ENCODE measurements at places on chromosomes 3 and 15. TPM values are rescaled to one million over a fixed set of nuclear protein-coding genes. Genes with fewer than 3 reads are reported as not detected.

Gene EFHB
- 4.9 TPM for polyA plus RNA-seq

Gene CTXND1
- 0.27 TPM for polyA plus RNA-seq

Gene DNAH1
- polyA plus RNA-seq = 12.7 TPM

Gene ALAS1
- polyA plus RNA-seq = 50.7 TPM

Gene CFAP100
- polyA plus RNA-seq = 0.61 TPM

Gene MYO5A
- 8.5 TPM for polyA plus RNA-seq

Gene ZNF80
- polyA plus RNA-seq = not detected

- no peak for DNase-seq
These were observed 12.9 kb downstream of the DYNC1LI1 start for GRCh38 chr3:32557640-32558352.

- no peak for DNase-seq
These were observed 363.4 kb upstream of the C2CD4B start for GRCh38 chr15:62528505-62528904.

GRCh38 chr3:14907043-14907966 lies 40.1 kb upstream of the NR2C2 start:
- DNase-seq = no peak

GRCh38 chr3:53079791-53080555 lies 34.1 kb upstream of the SFMBT1 start:
- no peak for DNase-seq

DNA sequence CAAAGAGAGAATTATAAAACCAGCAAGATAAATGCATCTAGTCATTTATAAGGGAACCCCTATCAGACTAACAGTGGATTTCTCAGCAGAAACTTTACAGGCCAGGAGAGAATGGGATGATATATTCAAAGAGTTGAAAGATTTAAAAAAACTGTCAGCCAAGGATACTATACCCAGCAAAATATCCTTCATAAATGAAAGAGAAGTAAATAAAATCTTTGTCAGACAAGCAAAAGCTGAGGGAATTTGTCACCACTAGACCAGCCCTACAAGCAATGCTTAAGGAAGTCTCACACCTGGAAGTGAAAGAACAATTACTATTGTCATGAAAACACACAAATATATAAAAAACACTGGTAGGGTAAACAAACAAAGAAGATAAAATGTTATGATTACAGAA lies 113.4 kb upstream of the FAM3D start:
- DNase-seq = no peak

- DNase-seq = no peak
These were observed 190.3 kb downstream of the SATB1 start for GRCh38 chr3:18234717-18235335.

DNA sequence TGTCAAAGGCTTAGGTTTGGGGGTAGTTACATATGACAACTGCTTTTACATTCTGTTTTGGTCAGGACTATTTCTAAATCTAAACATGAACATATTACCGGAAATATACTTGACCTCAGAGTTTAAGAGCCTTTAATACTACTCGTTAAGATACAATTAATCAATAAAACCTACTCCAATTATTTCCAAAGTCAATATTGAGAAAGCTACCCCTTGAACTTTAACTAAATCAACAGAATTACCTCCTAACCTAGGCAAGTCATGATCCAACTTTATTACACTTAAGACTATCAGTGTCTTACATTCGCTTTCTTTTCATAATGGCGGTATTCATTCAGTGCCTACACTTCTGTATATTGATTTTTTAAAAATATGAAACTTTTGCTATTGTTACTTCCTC lies 107.7 kb downstream of the RAP2B start:
- DNase-seq = no peak

DNA sequence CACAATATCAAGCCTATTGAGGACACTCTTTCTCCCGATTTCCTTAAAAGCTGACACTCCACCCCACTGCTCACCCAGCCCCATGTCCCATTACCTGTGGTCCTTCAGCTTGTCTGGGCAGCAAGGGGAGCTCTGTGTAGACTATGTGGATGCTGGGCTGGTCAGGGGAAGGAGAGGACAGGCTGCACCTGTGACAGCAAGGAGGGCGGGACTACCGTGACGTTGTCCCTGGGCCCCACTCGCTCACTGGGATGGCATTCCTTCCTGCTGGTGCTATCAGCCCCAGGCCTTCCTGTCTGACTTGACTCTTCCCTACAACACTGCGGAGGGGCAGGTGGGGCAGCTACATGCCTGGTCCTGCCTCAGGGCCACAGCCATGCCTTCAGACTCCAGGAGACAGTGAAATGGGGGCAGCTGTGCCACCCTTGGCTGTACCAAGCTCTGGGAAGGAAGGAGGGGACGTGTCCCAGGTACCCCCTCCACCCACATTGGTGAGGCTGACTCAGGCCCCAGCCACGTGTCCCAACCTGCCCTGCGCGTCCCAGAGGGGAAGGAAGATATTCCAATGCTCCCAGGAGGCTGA lies at the start of gene TMEM40:
TSS of gene TMEM40 (minus strand) at position 163 of the 583 bp plus-strand sequence. CDS start 9,427 bp downstream, outside the sequence.
- no peak for DNase-seq

- DNase-seq = no peak
These were observed 34.2 kb downstream of the RAB11A start for GRCh38 chr15:65903296-65904073.

DNA sequence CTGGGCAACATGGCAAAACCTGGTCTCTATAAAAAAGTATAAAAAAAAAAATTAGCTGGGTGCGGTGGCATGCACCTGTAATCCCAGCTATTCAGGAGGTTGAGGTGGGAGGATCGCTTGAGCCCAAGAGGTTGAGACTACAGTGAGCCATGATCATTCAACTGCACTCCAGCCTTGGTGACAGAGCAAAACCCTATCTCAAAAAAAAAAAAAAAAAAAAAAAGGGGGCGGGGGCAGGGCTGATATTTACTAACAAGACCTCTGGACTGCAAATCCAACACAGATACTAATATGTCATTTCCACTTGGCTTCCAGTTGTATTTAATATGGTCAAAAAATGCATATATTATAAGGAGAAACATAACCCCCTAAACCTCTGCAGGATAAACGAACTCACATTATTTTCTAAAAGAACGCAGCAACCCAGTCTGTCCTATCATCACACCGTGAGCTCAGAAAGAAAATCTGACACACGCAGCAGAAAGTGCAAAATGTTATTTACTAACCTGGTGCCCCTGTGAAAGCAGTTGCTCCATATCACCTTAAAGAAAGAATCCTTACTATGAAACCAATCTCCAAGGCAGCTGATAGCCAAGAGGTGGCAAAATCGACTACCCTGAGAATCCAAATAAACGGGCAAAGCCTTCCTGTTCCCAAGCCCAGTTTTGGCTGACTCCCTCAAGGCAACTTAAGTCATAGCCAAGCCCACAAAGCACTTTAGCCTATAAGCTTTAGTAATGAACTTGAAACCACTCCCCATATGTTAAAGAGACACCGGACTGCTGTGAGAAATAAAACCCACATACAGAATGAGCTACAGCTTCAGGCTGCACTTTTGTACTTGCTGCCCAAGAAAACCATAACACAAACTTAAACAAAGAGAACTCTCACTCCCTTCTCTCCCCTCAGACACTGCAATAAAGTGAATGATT lies 39.3 kb downstream of the PLD1 start:
- peak; percentile 64 for DNase-seq

DNA sequence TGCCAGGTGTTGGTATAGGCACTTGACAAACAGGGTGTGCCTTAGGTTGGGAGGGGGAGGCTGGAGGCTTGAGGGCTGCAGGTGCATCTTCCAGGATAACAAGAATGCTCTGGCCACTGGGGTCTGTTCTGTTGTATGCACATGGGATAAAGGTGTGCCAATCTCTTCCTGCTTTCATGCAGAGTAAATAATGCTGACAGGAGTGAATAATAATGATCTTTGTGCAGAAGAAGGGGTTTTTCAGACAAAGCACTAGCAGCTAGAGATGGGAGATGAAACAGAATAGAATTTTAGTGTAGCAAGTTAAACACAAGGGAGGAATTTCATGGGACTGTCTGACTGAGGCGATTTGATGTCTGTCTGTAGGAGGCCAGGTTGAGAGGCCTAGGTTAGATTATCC lies 1.9 kb upstream of the ROPN1 start:
- DNase-seq = no peak

GRCh38 chr3:154872696-154873095 lies 207.4 kb upstream of the MME start:
- DNase-seq = no peak

- no peak for DNase-seq
These were observed 159.2 kb downstream of the TPRG1 start for GRCh38 chr3:189331002-189331418.

- no peak for DNase-seq
These were observed 469.9 kb downstream of the GBE1 start for GRCh38 chr3:81291586-81291985.
